Osteoblast (primary cell): ENCODE measurements at places on chromosomes 13 and 19. TPM values are rescaled to one million over a fixed set of nuclear protein-coding genes. Genes with fewer than 3 reads are reported as not detected.

MBOAT7 gene
- total RNA-seq, result 26.1 and 30.1 TPM in 2 replicates

CYP4F22 gene
- total RNA-seq, result not detected in 2 replicates

PRSS57 gene
- total RNA-seq, result not detected in 2 replicates

FBXO17 gene
- total RNA-seq, result 40.9 and 42.7 TPM in 2 replicates

C19orf33 gene
- total RNA-seq, result not detected in 2 replicates

ZNF442 gene
- total RNA-seq, result 3.5 and 4.0 TPM in 2 replicates

PRKCG gene
- total RNA-seq, result under 0.01 TPM in 1 of 2 replicates, not detected in the other

C19orf67 gene
- not detected in 2 replicates for total RNA-seq

DNAJC15 gene
- 13.0 and 17.0 TPM in 2 replicates for total RNA-seq
